ENCODE measurements at places on chromosomes 5 and 9. TPM values are rescaled to one million over a fixed set of nuclear protein-coding genes. Genes with fewer than 3 reads are reported as not detected.

The PCDHB7 gene
- 0.67 TPM for total RNA-seq

The WWC1 gene
- 40.7 TPM for total RNA-seq

The APBA1 gene
- 6.5 TPM for total RNA-seq

The RGS7BP gene
- total RNA-seq = not detected

The NXNL2 gene
- 1.0 TPM for total RNA-seq

The PRRX2 gene
- total RNA-seq = 0.33 TPM

The SQSTM1 gene
- total RNA-seq = 379 TPM

GRCh38 chr5:15682566-15682965 is 182.6 kb downstream of the FBXL7 start:
- DNase-seq = no peak

GRCh38 chr9:38048316-38048969 is 20.6 kb downstream of the SHB start:
- DNase-seq = peak; percentile 42

DNA sequence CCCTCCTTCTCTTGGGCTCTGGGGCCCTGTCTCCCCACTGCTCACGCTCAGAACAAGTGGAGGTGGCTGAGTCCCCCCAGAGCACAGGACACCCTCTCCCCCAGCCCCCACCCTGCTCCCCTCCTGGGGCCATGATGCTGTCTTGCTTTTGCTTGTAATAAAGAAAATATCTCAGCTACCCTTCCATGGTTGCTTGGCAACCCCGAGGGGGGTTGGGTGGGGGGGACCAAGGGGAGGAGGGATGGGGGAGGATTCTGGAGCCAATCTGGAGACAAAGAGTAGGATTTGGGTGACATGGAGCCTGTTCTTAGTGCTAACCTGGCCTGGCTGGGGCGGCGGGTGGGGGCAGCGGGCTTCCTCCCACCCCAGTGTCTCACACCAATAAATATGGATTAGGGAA is 16.1 kb upstream of the CERCAM start:
- no peak for DNase-seq

DNA sequence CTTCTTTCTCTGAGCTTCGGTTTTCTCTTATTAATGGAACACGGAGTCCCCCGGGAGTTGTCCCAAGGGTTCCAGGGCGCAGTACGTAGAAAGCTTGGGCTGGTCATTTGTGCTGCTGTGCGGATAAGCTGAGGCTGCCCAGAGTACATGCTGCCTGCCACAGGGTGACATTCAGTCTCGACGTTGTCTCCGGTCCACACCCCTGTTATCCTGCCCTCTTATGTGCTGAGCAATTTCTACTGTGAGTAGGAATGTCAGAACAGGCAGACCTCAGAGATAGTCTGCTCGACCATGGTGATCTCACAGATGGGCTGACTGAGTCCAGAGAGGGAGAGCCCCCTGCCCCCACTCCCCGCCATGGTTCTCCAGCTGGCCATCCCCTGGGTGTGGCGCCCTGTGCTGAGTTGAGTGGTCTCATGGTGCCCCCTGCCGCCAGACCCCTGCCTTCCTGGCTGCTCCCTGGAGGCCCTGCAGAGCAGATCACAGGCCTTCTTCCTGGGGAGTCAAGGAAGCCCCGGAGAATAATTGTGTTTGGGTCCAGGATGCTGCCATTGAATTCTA is 124.0 kb downstream of the RGS3 start:
- DNase-seq = no peak

- DNase-seq = no peak
These were observed 2.4 kb upstream of the EXOC3 start for GRCh38 chr5:440401-441201.

GRCh38 chr9:132461281-132461896 is 51.4 kb downstream of the CFAP77 start:
- no peak for DNase-seq

- peak; percentile 57 for DNase-seq
These were observed 2.0 kb upstream of the ADAMTS6 start for GRCh38 chr5:65483546-65484346.

DNA sequence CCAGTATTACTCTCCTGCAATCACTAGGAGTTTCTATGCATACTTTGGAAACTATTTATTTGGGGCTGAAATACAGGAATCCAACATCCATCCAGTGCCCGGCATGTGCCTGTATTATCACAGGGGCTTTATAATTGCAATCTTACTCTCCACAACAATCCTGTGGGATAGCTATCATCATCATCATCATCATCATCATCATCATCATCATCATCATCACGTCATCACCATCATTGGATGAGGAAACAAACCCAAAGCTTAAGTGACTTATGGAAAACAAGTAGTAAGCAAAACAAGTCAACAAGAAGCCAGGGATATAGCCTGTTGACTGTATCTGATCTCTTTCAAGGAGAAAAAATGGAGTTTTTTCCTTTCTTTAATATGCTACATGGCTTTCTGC is 47.8 kb upstream of the FYB1 start:
- DNase-seq = no peak

- no peak for DNase-seq
These were observed 95.3 kb downstream of the PRELID2 start for GRCh38 chr5:145739843-145740242.

DNA sequence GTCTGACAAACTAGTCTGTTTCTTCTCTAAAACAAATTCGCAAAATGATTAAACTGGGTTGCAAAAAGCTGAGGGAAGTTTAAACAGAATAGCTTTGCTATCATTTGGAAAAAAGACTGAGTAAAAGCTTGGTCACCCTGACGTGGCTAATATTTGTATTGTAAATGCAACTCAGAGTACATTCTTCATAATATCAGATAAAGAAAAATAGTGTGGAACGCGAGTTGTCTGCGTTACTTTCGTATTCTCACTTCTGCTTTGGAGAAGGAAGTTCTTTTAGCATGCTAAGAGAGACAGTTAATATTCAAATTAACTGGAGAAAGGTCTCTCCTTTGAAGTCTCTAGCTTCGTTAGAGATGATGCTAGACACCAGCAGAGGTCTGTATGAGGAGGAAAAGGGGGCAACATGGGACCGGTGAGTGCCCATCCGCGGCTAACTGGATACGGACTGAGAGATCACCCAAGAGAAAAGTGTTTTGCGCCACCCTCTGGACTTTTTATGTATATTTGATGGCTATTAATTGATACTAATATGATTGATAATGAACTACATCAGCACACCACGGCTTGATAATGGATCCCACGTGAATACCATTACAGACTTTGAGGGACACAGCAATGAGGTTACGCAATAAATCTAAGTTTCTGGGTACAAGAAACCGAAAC is 2.9 kb upstream of the CNTRL start:
- peak; percentile 43 for DNase-seq

- peak; percentile 23 for DNase-seq
These were observed 18.2 kb upstream of the CDC20B start for GRCh38 chr5:55191165-55191564.

DNA sequence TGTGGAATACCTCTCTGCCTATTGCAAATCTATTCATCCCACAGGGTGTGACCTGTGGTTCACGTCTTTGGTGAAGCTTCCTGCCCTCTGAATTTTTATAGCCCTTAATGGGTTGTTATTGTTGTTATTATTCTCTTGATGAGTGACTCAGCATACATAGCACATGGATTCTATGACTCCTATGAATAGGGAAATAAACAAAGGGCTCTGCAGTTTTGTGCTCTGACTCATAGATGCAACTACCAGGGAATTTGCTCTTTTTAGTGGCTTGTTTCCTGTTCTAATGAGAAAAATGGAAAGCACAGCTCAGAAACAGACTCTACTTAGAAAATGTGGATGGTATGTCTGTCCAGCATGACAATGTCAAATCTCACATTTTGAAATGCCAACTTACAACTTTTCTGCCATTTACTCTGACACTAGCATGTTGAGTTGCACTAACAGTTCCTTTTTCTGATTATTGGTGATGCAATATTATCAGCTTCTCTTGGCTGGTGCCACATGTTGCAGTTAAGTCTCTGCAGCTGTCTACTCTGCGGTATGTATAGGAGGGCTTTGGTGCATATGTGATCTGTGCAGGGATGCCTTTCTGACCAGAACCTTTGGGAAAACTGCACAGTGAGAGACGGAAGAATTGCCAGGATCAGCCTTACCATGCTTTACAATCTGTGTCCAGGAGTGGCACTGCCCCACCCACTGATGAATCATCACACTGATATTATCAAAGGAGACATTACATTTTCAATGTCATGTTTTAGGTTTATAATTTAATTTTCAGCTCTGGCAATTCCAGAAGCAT is 996.4 kb upstream of the WWC1 start:
- peak; percentile 87 for DNase-seq

- no peak for DNase-seq
These were observed 1126.4 kb upstream of the C9orf72 start for GRCh38 chr9:28699632-28700031.

Data from mammary epithelial cell (primary cell).